ENCODE measurements at places on chromosomes 2 and 18.

DNA sequence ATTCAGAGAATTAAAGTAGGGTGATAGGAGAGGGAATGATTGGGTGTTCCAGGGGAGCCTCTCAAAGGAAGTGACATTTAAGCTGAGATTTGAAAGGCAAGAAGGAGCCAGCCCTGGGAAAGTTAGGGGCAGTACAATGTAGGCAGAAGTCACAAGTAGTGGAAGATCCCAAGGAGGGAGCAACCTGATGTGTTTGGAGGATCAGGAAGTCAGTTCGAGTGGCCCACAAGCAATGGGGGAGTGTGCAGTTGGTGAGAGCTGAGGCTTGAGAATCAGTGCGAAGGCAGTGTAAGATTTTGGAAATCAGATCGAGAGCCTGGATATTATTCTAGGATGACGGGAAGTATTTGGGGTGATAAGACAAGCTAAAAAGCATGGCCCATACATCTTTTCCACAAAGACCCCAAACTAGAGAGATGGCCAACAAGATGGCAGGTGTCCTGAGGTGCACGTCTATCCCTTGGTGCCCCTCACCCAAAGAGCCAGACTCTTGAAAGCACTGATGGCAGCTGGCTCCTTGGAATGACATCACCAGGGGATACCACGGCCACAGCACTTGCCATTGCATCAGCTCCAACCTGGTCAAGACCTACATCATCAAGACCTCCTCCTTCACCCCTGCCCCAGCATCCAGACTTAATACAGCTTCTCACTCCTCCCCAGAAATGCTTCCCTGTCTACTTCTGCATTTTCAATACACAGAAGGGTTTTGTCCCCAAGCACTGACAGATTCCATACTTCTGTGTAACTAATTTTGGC is 127.3 kb downstream of the BCL2 start:
- no peak for DNase-seq

DNA sequence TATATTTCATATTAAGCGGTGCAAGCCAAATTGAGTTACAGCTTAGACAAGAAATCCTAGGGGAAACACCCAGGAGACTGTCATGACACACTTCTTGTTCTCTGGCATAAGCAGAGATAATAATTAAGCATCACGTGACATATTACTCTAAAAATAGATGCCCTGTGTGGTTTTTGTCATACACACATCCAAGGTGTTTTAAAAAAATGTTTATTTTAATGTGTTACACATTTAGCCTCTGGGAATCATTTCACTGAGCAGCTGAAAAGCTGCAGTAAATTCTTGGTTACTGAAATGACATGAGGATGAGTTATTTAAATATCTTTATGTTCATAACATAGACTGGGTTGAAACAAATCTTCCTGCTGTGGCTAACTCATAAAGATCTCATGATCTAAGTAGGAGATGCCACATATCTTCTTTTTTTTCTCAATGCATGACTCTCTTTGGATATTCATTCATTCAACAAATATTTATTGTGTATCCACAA is 38.0 kb upstream of the ERMN start:
- DNase-seq, result no peak

DNA sequence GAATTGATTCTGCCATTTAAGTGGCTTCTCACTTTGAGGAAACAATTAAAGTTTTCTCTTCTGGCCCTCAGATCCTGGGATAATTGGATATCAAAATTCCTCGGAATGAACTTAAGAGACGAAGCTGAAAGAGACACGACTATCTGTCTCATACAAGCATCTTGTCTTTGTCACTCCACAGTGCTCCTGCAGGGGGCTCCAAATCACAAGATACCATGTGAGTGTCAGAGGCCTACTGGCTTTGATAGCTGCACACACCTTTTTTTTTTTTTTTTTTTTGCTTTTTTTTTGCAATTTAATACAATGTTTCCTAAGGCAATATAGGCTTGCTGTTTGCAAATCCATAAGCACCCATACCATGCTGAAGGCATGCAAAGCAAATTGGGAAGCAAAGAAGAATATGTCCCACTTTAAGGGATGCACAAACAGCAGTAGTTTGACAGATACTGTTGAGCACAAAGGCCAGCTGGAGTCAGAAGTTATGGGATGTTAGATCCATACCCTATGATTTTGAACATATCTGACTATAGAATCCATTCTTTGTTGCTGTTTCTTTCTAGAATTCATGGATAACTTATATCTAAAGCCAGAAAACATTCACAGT is 109.0 kb upstream of the CBLN2 start:
- no peak for DNase-seq

GRCh38 chr2:63589148-63589958 is 590 bp downstream of the MDH1 start:
- no peak for DNase-seq

- no peak for DNase-seq
Measured at GRCh38 chr18:44541781-44542180, 138.9 kb upstream of the SETBP1 start.
